ENCODE measurements at places on chromosomes 5 and 9. TPM values are rescaled to one million over a fixed set of nuclear protein-coding genes. Genes with fewer than 3 reads are reported as not detected.

CDH9 gene
- 0.68 TPM for total RNA-seq

EDIL3 gene
- total RNA-seq = 15.4 TPM

ENHO gene
- total RNA-seq = 0.95 TPM

PCDHB6 gene
- total RNA-seq = 0.80 TPM

CDKN2B gene
- total RNA-seq = 18.4 TPM

SPRY4 gene
- 16.1 TPM for total RNA-seq

NIM1K gene
- 0.43 TPM for total RNA-seq

SSBP2 gene
- 85.2 TPM for total RNA-seq

BTNL3 gene
- 0.82 TPM for total RNA-seq

- no peak for DNase-seq
Measured at GRCh38 chr5:83322273-83322924, 149.1 kb upstream of the VCAN start.

DNA sequence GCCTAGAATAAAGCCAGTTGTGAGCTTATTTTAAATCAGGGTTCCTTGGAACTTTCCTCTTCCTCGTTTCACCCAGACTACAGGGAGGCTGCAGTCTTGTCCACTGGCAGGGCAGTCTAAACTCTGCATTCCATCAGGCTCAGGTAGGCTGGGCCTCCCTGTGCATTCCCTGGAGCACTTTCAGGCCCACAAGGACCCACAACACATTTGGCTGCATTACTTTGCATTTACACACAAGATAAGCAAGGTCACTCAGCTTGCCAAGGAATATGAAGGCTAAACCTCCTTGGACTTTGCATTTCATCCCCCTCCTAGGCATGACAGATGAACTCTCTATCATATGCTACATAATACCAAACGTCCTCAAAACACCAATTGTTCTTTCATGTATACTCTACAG, 104.2 kb downstream of the MARCHF3 start:
- DNase-seq = no peak

DNA sequence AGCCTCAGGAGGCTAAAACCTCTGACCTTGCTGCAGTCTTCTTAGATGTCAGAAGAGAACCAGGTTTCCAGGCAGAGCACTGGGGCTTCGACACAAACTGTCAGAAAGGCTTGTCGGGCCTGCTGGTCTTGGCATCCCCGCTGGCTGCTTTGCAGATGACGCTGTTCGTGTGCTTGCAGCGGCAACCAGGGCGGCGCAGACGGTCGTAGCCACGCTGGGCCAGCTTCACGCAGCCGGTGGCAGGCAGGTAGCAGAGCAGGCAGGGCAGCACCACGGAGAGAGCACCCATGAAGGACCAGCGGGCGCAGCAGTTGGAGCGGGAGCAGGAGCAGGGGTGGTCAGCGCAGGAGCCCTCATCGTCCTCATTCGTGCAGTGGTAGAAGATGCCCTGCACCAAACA, 10.7 kb downstream of the SPRY4 start:
- DNase-seq = no peak

DNA sequence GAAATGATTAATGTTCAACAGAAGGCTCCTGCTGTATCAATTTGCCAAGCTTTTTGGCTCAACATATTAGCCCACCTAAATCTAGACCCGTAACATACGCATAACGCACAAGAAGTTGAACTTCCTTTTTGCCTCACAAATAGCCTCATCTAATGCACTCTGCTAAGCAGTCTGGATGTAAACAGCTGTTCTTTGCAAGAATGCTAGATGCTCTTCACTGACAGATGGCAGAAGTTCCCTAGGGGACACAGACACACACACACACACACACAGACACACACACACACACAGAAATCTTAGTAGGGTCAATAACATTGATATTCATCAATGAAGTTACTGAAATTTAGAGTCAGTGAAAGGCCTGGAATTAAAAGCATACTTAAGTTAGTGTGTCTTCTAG, 13.2 kb upstream of the PCA3 start:
- DNase-seq = no peak

GRCh38 chr5:2155556-2155955, 272.8 kb upstream of the IRX4 start:
- no peak for DNase-seq

- DNase-seq = no peak
Measured at GRCh38 chr5:152403046-152403445, 2.0 kb downstream of the NMUR2 start.

DNA sequence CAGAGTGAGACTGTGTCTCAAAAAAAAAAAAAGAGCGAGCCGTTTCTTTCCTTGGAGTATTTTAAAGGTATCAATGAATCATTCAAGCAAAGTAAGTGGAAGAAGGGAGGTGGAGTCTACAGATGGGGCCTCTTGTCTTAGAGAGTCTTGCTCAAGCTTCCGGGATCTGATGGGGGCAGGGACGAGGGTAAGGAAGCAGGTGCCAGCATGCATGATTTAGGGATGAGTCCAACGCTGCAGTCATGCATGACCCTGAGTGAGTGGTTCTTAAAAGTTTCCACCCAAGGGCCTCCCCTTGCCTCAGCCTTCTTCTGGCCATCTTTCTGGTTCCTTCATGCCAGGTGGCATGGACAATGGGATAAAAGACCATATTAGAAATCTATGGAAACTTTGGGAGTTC, 79.6 kb downstream of the MYO10 start:
- DNase-seq = no peak

DNA sequence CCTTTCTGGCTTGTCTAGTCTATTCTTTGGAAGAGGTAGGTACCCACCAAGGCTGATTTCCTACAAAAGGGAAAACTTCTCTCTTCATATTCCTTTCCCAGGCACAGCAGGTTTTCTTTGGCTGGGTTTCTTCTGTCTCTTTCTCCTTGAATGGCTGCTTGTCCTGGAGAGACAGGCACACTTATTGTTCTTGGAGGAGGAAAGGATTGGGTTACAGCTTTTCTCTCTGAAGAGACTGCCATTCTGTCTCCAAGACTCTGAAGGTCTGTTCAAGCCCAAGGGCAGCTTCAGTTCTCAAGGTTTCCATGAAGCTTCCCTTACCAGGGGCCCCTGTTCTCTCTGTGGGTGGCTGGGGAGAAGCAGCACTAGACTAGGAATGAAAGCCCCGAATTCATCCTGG, 33.9 kb downstream of the ACTBL2 start:
- DNase-seq = no peak

- no peak for DNase-seq
Measured at GRCh38 chr9:5910413-5911057, 19.8 kb downstream of the MLANA start.

- DNase-seq = no peak
Measured at GRCh38 chr9:78127279-78128225, 95.9 kb upstream of the GNAQ start.

- no peak for DNase-seq
Measured at GRCh38 chr9:112384690-112385089, 4.8 kb downstream of the HSDL2 start.

DNA sequence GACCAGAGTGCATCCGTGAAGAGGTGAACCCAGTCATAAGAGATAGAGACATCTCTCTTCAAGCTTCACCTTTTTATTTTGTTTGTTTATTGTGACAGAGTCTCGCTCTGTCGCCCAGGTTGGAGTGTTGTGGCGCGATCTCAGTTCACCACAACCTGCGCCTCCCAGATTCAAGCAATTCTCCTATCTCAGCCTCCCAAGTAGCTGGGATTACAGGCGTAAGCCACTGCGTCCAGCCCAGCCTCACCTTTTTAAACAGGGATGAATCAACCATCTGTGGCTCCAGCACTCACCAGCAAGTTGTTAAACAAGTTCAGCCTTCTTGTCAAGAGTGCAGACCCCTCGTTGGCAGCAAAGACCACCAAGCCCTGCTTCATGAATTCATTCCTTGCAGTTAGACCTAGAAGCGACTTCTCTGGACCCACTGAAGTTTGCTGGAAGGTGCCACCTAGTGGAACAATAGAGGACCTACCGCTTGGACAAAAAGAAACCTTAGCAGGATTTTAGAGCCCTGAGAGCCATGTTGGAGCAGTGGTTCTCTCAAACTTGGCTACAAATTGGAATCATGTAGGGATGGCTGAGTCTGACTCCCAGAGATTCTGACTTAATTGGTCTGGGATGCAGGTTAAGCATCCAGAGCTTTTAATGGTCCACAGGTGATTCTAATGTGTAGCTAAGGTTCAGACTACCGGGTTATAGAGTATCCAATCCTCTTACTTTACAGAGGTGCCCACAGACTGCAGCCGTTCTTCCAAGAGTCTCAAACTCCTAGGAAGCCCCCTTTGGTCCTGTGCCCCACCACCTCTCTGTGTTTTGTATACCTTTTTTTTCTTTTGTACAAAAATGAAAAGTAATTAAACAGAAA, 10.5 kb upstream of the GALNT10 start:
- no peak for DNase-seq
